ENCODE measurements at places on chromosomes 7 and 10.

- no peak overlapping the region for H3K4me3 ChIP-seq
- H3K27ac ChIP-seq: no peak overlapping the region
- no peaks in the 10 kb centered on the region for H3K36me3 ChIP-seq
- no peak for DNase-seq
- peaks cover 10% of the 10 kb centered on the region for H3K27me3 ChIP-seq
Observed at GRCh38 chr7:130758429-130759056, 24.5 kb upstream of the KLF14 start.

GRCh38 chr7:115099906-115100305, 178.0 kb downstream of the MDFIC start:
- H3K4me3 ChIP-seq: no peak overlapping the region
- no peaks in the 10 kb centered on the region for H3K36me3 ChIP-seq
- no peaks in the 10 kb centered on the region for H3K27me3 ChIP-seq

GRCh38 chr7:46557295-46557711, 636.2 kb upstream of the IGFBP3 start:
- no peaks in the 10 kb centered on the region for H3K27me3 ChIP-seq
- H3K4me3 ChIP-seq: no peak overlapping the region

DNA sequence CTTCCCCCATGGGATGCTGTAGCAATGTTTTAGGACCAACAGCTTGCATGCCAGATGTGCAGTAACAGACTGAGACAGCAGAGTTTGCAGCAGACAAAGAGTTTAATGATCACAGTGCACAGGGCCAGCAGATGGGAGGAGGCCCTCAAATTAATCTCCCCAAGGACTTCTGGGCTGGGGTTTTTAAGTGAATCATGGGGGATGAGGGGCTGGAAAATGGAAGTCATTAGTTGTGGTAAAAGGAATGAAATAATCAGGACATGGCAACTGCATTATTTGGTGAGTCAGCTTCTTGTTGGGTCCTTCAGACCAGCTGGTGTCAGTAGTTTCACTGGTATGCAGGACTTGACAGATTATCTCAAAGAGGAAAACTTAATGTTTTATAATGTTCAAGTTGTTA, 12.6 kb upstream of the NRBF2 start:
- H3K27me3 ChIP-seq: peaks cover 5% of the 10 kb centered on the region
- H3K4me3 ChIP-seq: no peak overlapping the region
- H3K36me3 ChIP-seq: peaks cover 2% of the 10 kb centered on the region
- no peaks in the 10 kb centered on the region for H3K4me1 ChIP-seq
- no peak for DNase-seq

All from T-helper 17 cell (primary cell).